Fibroblast of skin of scalp (primary cell): ENCODE measurements at places on chromosomes 16 and 17.

DNA sequence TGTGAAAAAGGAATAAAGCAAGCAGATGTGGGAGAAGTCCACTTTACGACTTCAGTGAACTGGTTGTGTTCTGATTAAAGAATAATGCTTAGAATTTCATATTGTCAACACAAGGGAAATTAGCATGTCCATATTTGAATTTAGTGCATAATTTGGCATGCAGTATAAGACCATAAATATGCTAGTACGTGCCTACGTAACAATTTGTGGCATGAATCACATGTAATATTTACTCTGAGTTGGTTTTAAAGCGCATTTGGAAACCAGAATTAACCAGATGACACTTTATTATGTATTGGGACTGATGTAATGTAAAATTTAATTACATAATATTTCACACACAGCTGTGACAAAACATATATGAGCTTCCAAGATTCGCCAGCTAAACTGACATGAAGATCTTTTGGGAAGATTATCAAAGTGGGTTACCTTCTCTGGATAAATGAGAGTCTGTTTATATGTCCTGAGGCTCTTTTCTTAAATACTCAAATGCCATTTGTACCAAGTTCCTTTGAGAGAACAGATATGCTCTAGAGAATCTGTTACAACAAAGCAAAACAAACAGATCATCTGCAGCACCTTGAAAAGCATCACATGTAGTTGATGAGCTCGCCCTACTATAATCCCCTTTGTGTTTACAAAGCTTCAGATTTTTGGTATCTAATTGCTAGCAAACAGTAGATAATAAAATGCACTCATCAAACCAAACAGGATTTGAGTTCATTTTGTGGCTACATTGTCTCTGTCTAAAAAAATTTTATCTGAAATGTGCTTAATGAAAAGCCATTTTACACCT lies 1468.6 kb downstream of the CDH11 start:
- DNase-seq: peak; percentile 22

GRCh38 chr17:1934901-1935300 lies 90.2 kb downstream of the RTN4RL1 start:
- no peak for DNase-seq

DNA sequence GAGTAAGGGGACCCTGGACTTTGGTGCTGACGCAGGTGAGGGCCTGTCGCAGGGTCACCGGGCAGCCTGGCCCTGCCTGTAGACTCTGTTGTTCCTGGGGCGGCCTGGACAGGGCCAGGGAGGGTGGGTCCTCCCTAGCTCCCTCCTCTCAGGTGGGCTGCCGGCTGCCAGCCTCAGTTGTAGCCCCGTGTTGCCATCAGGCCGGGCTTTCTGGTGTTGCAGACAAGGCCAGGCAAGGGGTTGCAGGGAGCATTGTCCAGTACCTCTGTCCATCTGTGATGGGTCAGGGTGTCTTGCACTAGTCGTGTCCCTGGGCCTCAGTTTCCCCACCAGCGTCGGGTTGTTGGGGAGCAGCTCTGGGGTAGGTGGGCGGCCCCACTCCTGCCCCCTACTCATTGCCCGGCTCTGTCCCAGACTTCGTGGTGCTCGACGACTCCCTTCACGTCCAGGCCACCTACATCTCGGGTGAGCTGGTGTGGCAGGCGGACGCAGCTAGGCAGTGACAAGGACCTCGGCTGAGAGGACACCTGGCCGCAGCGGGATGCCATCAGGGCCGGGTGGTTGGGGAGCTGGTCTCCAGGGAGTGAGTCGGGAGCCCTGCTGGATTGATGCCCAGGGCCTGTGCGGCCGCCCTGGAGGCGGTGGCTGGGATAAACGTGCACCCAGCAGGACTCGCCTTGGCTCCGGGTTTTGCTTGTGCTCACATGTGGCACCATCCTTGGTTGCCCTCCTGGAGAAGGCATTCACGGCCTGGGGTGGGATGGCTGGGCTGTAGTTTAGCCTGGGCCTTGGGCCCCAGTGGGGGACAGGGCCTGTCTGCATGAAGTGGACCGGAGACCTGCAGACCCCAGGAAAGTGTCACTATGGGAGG lies 1.9 kb downstream of the CEMP1 start:
- DNase-seq: no peak

DNA sequence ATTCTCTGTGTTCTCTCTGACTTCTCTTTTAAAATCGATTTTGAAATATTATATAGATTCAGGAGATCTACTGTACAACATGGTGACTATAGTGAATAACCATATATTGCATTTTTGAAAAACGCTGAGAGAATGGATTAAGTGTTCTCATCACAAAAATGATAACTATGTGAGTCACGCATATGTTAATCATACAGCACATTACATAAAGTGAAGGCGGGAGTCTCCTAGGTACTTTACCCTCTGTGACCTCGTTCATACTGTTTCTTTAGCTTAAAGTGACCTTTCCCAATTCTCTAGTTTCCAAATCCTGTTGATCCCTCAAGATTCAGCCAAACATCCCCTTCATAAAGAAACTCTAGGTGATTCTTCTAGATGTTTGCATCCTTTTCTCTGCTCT lies 3.1 kb upstream of the KRTAP3-2 start:
- DNase-seq: peak; percentile 35

DNA sequence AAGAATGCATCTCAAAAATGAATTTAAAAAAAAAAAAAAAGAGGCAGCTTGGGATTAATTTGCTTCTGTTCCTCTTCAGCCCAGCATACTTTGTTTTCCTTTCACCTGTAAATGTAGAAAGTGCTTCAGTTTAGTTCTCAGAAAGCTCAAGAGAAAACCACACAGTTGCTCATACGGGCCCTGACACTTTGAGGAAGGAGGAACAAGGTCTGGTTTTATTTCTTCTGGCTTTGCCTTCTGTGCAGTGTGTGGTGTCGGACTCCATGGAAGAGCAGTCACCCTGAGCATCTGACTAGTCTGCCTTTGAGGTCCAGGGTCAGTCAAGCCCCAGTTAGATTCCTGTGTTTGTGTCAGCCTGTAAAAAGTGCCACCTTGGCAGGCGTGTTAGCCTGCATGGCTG lies 27.6 kb downstream of the NMT1 start:
- no peak for DNase-seq

DNA sequence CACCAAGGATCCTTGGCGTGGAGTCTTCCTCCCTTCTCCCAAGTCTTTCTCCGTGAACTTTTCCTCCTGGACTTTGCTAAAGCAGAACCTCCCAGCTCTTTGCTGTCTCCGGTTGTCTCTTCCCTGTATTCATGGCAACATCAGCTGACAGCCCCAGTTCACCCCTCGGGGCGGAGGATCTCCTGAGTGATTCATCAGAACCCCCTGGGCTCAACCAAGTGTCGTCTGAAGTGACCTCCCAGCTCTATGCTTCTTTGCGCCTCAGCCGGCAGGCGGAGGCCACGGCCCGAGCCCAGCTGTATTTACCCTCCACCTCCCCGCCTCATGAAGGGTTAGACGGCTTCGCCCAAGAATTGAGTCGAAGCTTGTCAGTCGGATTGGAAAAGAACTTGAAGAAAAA lies 943 bp downstream of the CNTROB start:
- DNase-seq: peak; percentile 73

DNA sequence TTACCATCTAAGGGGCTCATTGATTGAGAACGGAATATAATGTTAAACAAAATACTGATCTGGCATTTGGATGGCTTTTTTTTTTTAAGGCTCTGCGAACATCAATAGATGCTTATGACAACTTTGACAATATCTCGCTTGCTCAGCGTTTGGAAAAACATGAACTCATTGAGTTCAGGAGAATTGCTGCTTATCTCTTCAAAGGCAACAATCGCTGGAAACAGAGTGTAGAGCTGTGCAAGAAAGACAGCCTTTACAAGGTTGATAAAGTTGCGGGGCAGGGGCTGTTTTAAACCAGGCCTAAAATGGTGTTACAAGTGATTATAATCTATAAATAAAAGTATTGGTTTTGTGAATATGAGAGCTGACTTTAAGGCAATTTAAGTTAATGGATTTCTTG lies 22.3 kb downstream of the PTRH2 start:
- no peak for DNase-seq

- peak; percentile 75 for DNase-seq
Measured at GRCh38 chr16:85227946-85228862, 115.9 kb upstream of the CIBAR2 start.

DNA sequence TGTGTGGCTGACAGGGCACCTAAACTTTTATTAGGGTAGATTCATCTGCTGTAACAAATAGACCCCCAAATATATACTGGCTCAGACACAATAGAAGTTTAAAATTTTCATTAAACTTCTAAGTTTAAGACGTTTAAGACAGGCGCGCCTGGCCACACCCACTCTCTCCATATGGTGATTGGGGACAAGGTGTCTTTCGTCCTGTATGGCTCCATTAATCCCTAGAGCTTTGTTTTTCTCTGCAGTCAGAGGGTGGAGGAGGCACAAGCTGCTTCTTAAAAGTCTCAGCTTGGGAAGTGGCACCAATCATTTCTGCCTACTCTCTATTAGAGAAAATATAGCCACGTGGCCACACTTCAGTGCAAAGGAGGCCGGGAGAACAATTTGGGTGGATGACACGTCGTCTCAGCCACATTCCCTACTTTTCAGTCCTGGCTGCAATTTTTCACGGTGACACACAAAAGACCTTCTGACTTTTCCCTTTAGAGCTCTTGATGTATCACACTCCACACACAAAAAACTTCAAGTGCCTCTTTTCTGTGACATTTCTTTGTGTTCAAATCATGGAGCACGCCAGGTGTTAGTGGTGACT lies 125.5 kb upstream of the CACNG3 start:
- DNase-seq: no peak

DNA sequence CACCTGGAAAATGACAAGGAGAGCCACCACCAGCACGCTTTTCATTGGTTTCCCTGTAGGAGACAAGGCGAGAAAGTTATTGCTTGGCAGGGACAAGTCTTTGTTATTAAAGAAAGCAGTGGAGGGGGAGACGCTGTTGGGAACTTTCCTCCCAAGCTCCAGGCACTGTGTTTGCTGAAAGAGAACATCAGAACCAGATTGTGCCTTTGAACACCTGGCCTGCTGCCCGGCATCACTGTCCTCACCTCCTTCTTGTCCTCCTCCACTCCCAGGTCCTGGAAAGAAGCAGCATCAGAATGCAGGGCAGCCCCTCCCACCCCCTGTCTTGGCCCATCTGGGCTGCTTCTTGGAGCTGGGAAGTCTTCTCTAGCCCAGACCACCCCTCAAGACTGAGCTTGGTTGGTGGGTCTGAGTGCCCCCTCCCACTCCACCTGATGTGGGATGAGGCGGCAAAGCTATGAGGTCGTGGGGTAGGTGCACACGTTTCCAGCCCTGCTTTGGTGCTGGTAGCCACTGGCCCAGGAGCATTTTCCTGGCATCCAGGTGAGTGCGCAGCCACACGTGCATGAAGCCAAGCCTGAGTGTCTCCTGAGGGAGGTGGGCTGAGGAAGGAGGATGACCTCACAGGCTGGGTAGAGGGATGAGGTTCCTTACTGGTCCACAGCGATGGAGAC lies 6.2 kb downstream of the CCR7 start:
- no peak for DNase-seq

DNA sequence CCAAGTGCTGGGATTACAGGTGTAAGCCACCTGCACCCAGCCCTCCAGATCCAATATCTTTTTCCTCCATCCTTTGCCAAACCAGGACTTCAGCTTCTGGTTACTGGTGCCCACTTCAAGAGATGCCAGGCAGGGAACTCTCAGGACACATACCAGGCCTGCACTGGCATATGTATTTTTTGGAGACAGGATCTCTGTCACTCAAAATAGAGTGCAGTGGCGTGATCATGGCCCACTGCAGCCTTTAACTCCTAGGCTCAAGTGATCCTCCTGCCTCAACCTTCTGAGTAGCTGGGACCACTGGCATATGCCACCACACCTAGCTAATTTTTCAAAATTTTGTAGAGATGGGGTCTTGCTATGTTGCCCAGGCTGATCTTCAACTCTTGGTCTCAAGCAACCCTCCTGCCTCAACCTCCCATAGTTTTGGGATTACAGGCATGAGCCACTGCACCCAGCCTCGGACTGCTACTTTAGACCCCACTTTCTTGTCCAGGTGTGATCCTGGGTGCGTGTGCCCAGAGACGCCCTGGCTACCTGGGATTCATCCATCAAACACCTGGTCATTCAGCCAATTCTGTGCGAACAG lies 55.8 kb downstream of the BMERB1 start:
- no peak for DNase-seq

GRCh38 chr17:51425773-51426172 lies 165.4 kb downstream of the UTP18 start:
- DNase-seq: no peak

DNA sequence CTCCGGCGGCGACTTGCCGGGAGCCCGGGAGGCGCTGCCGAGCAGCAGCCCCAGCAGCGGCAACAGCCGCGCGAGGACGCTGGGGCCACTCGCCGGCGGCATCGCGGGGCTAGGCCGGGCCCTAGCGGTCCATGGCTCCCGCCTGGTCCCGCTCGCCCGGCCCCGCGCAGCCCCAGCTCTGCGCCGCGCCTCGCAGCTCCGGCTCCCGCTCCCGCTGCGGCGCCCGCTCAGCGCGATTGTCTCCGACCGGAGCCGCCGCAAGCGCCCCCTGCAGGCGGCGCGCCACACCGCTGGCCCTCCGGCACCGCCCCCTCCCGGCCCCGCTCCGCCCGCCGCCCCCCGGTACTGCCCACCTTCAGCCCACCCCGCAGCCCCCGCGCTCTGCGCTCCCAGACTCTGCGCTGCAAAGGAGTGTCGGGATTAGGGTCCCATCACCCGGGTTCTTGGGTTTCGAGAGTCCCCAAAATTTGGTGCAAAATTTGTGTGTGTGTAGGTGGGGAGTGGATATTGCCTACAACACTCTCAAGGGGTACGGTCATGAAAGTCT lies at the start of gene FAM171A2:
Gene FAM171A2 (minus strand): TSS at position 241 of the 547 bp plus-strand sequence. CDS start 139 bp downstream, at position 102.
- DNase-seq: peak; percentile 68

DNA sequence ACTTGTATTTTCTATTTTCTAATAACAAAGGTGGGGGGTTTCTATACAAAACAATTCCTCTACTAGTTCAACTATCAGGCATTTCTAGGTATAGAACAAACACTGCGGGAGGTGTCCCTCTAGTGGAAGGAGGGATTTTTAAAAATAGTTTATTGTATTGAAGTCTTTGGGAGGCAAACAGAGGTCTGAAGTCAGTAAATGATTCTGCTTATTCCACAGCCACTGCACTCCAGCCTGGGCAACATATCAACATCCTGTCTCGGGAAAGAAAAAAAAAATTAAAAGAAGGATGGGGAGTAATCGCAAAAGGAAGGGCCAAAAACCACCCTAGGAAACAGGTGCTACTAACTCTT lies 648 bp upstream of the ERCC4 start:
- peak; percentile 23 for DNase-seq

- no peak for DNase-seq
Measured at GRCh38 chr17:81534157-81535006, 6.2 kb downstream of the FSCN2 start.
